ENCODE measurements at places on chromosomes 4 and X.

DNA sequence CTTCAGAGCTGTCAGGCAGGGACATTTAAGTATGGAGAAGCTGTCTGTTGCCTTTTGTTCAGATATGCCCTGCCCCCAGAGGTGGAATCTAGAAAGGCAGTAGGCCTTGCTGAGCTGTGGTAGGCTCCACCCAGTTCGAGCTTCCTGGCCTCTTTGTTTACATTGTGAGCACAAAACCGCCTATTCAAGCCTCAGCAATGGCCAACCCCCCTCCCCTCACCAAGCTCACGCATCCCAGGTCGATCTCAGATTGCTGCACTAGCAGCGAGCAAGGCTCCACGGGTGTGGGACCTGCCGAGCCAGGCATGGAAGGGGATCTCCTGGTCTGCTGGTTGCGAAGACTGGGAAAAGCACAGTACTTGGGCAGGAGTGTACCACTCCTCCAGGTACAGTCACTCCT, 59.3 kb downstream of the ZNF674 start:
- DNase-seq = no peak
- no peak overlapping the region for H3K27ac ChIP-seq
- H3K4me3 ChIP-seq = no peak overlapping the region
- H3K27me3 ChIP-seq = no peaks in the 10 kb centered on the region
- peaks cover 56% of the 10 kb centered on the region for H3K36me3 ChIP-seq

DNA sequence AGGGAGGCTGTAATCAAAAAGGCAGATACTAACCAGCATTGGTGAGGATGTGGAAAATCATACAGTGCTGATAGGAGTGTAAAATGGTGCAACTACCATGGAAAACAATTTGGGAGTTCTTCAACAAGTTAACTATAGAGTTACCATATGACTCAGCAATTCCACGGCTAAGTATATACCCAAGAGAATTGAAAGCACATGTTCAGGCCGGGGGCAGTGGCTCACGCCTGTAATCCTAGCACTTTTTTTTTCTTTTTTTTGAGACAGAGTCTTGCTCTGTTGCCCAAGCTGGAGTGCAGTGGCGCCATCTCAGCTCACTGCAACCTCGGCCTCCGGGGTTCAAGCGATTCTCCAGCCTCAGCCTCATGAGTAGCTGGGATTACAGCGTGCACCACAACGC, 15.0 kb upstream of the CD99L2 start:
- DNase-seq = no peak
- no peak overlapping the region for H3K27ac ChIP-seq
- no peaks in the 10 kb centered on the region for H3K4me1 ChIP-seq
- no peaks in the 10 kb centered on the region for H3K36me3 ChIP-seq

DNA sequence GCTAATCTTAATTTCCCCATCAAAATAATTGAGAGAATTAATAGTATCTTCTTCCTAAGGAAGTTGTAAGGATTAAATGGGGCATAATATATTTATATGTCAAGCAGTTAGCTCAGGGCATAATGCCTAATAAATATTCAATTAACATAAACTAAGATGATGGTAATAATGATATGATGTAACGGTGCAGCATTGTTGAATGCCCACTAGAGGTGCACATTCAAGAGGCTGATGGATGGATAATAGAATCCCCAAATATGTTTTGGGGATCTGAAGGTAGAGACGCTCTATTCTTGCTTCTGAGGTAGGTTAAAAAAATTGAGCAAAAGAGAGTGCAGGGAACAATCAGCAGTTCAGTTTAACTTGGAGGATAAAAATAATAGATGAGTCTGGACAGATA, 37.1 kb downstream of the ATOH1 start:
- H3K27ac ChIP-seq = no peak overlapping the region
- peaks cover under 1% of the 10 kb centered on the region for H3K36me3 ChIP-seq
- peaks cover 2% of the 10 kb centered on the region for H3K4me1 ChIP-seq

DNA sequence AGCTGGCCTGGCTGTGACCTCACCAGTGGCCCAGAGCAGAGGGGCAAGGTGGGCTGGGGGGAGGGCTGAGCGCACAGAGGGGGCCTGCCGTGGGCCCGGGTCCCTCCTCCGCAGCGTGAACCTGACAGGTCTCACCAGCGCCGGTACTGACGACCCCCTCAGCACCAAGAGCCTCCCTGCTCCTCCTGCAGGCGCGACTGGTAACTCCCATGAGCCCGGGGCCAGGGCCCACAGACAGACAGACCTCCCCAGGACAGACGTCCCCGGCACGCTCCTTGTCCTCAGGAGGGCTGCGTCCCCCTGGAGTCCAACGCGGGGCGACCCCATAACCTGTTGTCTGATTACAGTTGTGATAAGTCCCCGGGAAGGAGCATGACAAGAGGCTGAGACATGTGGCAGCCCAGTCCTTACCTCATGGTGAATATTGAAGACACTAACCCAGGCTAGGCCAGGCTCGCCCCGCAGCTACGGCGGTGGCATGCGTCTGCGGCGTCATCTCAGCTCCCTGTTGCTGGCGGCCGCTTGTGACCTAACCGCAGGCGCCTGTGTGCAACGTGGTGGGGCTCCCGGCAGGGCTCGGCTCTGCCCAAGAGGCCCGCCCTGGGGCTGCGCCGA, 8.5 kb downstream of the AKAP17A start:
- H3K27ac ChIP-seq = no peak overlapping the region
- H3K4me1 ChIP-seq = no peaks in the 10 kb centered on the region
- peaks cover 43% of the 10 kb centered on the region for H3K36me3 ChIP-seq
- H3K27me3 ChIP-seq = no peaks in the 10 kb centered on the region
- DNase-seq = no peak
- H3K4me3 ChIP-seq = no peak overlapping the region

- H3K4me3 ChIP-seq = no peak overlapping the region
- H3K27me3 ChIP-seq = no peaks in the 10 kb centered on the region
- H3K36me3 ChIP-seq = no peaks in the 10 kb centered on the region
- H3K4me1 ChIP-seq = no peaks in the 10 kb centered on the region
- no peak for DNase-seq
These were observed 234.6 kb downstream of the FMR1NB start for GRCh38 chrX:148215726-148216125.

Measured in progenitor cell of endocrine pancreas (in vitro differentiated cells).